NCI-H446 (cell line): ENCODE measurements at places on chromosomes 5 and 9.

- no peak for DNase-seq
Observed at GRCh38 chr5:108129129-108129528, 252.8 kb downstream of the FBXL17 start.

DNA sequence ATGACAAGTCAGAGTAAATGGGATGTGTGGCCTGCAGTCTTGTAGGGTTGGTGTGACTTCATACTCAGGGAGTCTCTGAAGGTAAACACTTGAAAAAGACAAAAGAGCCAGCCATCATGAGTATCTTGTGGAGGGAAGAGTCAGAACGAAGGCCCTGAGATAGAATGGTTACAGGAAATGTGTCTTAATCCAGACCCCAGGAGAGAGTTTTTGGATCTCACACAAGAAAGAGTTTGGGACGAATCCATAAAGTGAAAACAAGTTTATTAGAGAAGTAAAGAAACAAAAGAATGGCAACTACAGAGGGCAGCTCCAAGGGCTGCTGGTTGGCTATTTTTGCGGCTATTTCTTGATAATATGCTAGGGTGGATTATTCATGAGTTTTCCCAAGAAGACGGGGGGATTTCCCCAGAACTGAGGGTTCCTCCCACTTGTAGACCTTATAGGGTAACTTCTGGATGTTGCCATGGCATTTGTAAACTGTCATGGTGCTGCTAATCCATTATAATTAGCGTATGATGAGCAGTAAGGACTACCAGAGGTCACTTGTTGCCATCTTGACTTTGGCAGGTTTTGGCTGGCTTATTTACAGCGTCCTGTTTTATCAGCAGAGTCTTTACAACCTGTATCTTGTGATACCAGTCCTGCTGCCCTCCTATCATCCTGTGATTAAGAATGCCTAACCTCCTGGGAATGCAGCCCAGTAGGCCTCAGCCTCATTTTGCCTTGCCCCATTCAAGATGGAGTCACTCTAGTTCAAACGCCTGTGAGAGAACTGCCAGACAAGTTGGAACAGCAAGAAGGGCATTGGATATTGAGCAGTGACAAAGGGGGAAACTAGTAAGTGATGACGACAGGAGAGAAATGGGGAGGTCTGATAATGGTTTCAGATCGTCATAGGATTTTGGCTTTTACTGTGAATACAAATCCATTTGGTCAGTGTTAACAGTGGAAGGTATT lies 34.0 kb downstream of the MTRR start:
- DNase-seq = no peak

DNA sequence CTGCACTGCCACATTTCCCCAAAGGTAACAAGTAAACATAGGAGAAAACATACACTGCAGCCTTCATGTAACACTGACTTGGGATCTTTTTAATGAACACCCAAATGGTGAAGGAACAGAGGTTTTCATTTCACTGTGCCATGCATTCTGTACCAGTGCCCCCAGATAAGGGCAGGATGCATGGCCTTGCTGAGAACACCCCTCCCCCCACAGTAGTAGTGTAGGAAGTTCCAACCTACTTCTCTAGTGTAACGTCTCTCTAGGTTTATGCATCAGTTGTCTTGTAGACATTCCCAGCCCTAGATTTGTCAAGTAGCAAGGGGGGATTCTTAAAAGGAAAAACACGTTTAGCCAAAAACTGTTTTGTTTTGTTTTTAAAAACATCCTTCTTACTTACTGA lies 29.9 kb downstream of the MAP3K1 start:
- DNase-seq = no peak

GRCh38 chr5:173720286-173720952 lies 104.0 kb upstream of the BOD1 start:
- DNase-seq = no peak

DNA sequence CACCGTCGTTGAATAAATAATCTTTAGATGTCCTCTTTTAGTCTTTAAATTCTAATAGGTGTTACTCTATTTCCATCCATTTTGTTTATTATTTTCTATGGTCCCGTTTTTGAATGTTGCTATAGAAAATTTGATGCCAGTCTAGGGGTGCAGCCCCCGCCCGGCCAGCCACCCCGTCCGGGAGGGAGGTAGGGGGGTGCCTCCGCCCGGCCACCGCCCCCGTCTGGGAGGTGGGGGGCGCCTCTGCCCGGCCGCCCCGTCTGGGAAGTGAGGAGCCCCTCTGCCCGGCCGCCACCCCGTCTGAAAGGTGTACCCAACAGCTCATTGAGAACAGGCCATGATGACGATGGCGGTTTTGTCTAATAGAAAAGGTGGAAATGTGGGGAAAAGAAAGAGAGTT lies 2372.2 kb upstream of the WWC1 start:
- DNase-seq = no peak

- DNase-seq = no peak
Observed at GRCh38 chr5:89064054-89064453, 181.1 kb upstream of the MEF2C start.

GRCh38 chr9:109767404-109767803 lies 12.6 kb upstream of the PALM2AKAP2 start:
- DNase-seq = no peak

- DNase-seq = no peak
Observed at GRCh38 chr5:150224483-150225027, 34.7 kb downstream of the SLC6A7 start.

GRCh38 chr5:24110004-24110615 lies 534.7 kb downstream of the CDH10 start:
- peak; percentile 55 for DNase-seq

DNA sequence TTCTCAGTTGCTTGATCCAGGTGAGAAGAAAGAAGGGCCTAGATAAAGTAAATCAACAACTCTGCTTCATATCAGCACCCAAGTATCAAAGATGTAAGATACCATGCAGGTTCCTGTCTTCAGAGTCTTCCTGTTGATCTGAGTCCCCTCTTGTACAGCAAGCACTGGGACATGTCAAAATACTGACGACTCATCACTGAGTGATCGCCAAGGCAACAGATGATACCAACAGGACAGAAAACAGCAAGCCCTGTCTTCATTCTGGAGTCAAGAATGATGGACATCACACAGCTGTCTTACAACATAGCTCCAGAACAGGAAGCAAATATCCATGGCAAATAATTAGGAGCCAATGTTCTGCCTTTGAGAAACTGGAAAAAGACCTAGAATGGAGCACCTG lies 83.7 kb downstream of the TARS1 start:
- DNase-seq = no peak

DNA sequence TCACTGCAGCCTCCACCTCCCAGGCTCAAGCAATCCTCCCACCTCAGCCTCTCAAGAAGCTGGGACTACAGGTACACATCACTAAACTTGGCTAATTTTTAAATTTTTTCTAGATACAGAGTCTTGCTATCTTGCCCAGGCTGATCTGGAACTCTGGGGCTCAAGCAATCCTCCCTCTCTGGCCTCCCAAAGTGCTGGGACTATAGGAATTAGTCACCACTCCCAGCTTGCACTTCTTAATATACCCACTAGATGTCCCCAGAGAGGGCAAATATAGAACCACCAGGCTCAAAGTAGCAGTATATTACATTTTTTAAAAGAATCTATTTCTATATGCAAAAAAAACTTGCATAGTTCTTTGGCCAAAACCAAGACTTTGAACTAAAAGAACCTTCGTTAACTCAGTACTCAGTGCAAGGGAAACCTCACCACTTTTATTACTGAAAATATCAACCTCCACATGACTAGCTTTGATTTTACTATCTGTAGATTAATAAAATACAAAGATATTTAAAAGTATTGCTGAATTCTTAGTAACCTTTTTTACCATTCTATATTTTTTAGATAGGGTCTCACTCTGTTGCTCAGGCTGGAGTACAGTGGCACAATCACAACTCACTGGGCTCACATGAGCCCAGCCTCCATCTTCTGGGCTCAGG lies 25.8 kb upstream of the HSD17B3 start:
- DNase-seq = peak; percentile 64

DNA sequence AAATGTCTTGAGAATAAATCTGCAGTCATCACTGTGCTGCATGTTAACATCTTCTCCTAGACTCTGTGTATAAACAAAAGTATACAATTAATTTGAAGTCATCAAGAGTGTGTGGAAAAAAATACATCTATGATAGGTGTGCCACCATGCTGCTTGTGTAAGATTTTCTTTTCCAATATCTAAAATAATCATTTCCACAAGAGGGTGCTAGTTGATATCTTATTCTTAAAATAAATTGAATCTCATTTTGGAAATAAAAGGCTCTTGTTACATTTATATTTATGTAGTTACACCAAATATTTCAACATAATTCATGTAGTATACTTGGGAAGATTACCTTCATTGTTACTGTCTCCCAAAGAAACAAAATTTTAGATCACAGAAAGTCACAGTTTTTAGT lies 14.1 kb upstream of the MOCS2 start:
- DNase-seq = no peak

DNA sequence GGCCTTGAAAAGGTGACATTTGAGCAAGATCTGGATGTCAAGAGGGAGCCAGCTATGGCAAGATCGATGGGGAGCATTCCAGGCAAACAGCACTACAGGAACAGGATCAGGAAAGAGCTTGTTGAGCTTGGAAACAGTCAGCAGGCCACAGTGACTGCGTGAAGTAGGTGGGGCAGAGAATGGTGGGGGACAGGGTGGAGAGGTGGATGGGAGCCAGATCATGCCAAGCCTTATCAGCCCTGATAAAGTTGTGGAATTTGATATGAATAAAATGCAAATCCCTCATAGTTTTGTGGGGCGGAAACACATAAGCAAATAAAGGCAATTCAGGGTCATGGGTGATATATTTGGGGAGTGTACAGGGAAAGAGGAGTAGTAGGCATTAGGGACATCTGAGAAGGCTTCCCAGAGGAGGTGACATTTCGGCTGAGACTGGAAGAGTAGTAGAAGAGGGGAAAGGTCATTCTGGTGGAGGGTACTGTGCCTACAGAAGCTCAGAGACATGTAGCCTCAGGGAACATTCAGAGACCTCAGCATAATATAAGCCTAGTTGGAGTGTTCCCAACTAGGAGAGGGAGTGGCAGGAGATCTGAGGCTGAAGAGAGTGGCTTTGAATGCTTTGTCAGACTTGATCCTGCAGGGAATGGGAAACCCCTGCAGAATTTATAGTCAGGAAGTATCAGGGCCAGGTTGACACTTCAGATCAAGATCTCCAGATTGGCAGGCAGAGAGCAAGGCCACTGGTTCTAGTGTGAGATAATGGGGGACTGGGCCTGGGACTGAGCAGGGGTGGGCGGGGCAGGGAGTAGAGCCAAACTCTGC lies 9.7 kb upstream of the CYSTM1 start:
- DNase-seq = no peak

GRCh38 chr5:16291474-16291873 lies 111.9 kb upstream of the MARCHF11 start:
- no peak for DNase-seq

DNA sequence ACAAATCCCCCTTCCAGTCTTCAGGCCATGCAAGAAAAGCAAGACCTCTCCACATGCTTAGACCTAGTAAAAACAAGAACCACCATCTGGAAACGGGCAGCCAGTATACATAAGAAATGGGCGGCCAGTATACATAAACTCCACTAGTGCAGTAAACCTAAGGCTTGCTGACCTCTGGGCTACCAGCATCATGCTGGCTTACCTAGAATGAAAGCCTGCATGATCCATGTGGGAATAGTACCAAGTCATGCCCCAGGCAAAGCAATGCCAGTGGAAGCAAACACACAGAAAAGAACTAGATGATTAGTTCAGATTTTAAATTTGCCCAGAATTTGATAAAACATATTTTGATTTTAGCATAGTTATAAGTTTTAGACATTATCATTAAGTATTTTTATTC lies 1346.4 kb downstream of the EFNA5 start:
- no peak for DNase-seq

DNA sequence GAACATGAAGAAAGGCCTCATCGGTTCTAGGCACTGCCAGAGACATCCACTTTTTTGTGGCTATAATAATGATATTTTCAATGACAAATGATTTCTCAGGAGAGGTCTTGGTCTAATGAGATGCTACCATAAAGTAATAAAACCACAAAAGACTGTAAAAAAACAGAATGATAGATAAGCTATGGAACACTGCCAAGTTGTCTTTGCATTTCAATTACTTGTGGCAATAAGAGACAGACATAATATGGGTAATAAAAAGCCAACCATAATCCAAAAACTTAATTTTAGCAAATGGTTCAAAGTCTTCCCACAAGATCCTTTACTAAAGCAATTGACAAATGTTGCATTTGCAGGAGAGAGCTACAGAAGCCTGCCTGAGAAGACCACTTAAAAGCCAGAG lies 292.5 kb downstream of the ATPSCKMT start:
- no peak for DNase-seq

DNA sequence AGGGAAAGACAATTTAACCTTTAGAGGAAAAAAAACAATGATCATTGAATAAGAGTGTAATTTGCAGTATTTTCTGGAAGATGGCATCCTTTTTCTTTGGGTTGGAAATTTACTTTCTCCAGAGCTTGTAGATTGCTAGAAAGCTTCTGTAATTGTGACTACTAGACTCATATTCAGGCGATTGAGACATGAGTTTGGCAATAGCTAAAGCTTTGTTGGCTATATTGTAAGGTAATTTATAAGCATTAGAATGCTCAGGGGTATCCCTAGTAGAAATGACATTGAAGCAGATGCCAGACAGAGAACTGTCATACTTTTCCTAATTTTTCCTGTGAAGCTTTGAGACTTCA lies 115.3 kb downstream of the UNC13B start:
- DNase-seq = no peak

DNA sequence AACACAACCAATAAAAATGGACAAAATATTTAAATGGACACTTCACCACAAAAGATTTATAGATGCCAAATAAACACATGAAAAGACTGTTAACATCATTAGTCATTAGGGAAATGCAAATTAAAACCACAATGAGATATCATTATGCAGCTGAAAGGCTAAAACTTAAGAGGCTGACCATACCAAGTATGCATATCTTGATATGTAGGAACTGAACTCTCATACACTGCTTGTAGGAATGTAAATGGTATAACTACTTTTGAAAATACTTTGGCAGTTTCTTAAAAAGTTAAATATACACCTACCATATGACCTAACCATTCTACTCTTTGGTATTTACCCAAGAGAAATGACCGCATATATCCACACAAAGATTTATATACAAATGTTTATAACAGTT lies 13.6 kb upstream of the ADAMTS12 start:
- no peak for DNase-seq

DNA sequence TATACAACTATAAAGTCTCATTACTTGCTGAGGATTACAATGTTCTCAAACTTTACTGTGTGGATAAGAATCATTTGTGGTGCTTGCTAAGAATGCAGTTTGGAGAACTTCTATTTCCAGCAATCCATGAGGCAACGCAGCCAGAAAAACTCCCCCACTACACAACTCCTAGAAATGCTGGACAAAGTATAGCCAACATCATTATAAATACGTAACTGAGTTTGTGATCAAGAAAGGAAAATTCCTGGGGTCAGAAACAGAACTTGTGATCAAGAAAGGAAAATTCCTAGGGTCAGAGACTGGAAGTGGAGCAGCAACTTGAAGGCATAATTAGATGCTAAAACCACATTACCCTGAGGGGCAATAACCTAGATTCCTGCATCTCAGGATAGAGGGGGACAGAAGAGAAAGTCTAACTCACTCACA lies 81.1 kb downstream of the MAT2B start:
- DNase-seq = no peak

- DNase-seq = no peak
Observed at GRCh38 chr5:67003685-67003934, 193.0 kb downstream of the CD180 start.
